SK-N-SH treated with all-trans-retinoic acid at 6 μM for 48 hours (cell line): ENCODE measurements at places on chromosomes 12 and 14.

DNA sequence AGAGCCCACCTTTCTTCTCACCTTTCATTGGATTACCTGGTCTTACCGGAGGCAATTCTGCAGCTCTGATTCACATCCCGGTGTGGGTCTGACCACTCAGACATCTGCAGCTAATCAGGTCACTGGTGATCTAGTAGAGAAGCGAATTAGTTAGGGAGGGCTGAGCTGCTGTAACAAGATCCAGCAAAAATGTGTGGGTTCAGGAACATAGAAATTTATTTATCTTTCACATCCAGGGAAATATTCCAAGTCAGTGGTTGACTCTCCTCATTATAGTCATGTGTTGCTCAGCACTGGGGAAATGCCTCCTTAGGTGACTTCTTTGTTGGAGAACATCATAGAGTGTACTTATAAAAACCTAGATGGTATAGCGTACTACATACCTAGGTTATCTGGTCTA, 218.7 kb upstream of the PELI2 start:
- ATAC-seq: no peak

DNA sequence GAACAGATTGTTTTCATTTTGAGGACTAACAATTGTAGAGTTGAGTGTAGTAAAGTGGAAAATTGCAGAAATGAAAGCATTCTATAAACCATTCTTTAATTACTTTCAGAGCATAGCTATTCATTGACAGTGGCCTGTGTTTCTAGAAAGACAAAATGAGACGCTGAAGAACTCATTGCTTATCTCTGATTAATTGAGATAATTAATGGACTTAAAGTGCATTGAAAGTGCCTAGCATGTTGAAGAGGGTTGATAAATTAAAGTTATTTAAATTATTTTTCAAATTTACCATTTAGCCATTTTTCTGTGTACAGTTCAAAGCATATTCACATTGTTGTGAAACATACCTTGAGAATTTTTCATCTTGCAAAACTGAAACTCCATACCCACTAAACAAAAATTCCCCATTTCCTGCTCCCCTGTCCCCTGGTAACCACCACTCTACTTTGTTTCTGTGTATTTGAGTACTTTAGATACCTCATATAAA, 57.4 kb downstream of the DAAM1 start:
- no peak for ATAC-seq

- ATAC-seq: no peak
Measured at GRCh38 chr12:57838594-57839302, 7.8 kb downstream of the CTDSP2 start.

GRCh38 chr12:66697404-66697803, 18.5 kb upstream of the GRIP1 start:
- ATAC-seq: no peak
